Activated CD8-positive, alpha-beta memory T cell treated with anti-CD3 and anti-CD28 coated beads for 48 hours (primary cell): ENCODE measurements at places on chromosomes 12 and 14.

- DNase-seq: no peak
Measured at GRCh38 chr14:104084251-104085002, 1.1 kb upstream of the ASPG start.

GRCh38 chr12:89363084-89363483 lies 10.8 kb upstream of the DUSP6 start:
- no peak for DNase-seq

- DNase-seq: no peak
Measured at GRCh38 chr12:54689034-54689372, 40.8 kb upstream of the DCD start.

DNA sequence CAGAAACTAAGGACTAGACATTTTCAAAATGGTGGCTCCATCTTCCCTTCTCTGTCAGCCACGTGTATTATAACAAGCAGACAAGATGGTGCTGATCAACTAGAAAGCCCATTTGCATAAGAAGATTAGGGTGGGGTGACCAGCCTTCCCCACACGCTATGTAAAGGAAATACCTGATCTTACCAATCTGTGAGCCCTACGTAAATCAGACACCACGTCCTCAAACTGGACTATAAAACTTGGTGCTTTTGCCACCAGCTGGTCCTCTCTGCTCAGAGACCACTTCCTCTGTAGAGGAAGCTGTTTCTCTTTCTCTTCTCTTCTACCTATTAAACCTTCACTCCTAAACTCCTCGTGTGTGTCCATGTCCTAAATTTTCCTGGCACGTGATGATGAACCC lies 101.1 kb upstream of the PLEKHG7 start:
- no peak for DNase-seq

DNA sequence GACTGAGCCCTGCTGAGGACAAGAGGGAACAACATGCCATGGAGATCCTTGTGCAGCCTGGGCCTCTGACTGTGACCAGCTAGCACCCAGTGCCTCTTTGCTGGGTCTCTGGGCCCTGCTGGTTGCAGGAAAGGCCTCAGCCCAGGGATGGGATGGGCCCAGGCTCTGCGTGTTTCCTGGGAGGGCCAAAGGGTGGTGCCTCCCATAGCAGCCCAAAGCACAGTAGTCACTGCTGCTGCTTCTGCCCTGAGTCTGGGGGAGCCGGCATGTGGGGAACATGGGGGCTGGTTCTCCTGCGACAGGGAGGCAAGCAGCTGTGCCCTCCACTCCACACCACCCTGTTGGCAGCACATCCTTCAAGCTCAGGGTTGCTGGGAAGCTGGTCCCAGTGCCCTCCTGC lies 18.5 kb downstream of the ANHX start:
- DNase-seq: no peak
